ENCODE measurements at places on chromosomes 16 and 17.

- no peak overlapping the region for H3K27ac ChIP-seq
- H3K4me3 ChIP-seq: no peak overlapping the region
- no peaks in the 10 kb centered on the region for H3K36me3 ChIP-seq
- no peaks in the 10 kb centered on the region for H3K4me1 ChIP-seq
- H3K27me3 ChIP-seq: no peaks in the 10 kb centered on the region
- DNase-seq: no peak
These were observed 217.7 kb upstream of the CDH8 start for GRCh38 chr16:62253966-62254365.

DNA sequence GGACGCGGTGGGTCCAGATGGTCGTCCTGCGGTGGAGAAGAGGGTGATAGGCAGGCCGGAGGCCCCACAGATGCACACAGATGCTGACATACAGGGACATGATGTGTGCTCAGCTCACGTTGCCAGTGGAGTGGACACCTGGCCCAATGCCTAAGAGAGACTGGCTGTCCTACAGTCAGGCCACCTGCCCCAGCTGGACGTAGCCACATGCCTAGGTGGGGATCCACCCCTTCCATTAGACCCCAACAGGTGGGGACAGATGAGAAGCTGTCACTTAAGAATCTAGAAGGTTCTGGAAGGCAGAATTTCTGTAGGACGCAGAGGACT is 117.6 kb upstream of the ZNF750 start:
- no peak overlapping the region for H3K4me3 ChIP-seq
- no peak overlapping the region for H3K27ac ChIP-seq
- H3K36me3 ChIP-seq: no peaks in the 10 kb centered on the region
- H3K4me1 ChIP-seq: no peaks in the 10 kb centered on the region

DNA sequence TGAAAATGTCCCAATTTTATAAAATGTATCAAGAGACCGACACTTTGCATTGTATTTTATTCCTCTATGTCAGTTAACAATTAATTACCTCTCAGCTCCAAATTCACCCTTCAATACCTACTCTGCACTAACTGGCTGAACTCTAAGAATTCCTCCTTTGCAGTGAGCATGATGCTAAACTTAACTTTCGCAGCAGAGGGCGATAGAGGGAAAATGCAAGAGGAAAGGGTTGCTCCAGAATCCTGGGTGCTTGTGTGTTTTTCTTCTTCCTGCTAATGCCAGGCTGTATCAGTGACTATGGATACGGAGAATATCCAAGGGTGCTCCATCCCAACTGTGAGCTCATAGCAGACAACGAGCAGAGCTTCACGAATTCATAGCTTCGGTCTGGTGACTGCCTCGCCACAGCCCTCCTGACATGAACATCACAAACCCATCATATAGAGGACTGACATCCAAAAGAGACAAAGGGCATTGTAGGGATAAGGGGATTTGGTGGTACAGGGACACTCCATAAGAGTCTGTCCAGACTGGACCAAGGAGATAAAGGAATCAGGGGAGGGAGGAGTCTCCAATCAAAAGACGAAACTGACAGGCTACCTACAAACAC is 172.9 kb downstream of the STX8 start:
- H3K27ac ChIP-seq: no peak overlapping the region
- no peak overlapping the region for H3K4me3 ChIP-seq
- peak; percentile 21 for DNase-seq
- H3K36me3 ChIP-seq: no peaks in the 10 kb centered on the region
- H3K4me1 ChIP-seq: no peaks in the 10 kb centered on the region

DNA sequence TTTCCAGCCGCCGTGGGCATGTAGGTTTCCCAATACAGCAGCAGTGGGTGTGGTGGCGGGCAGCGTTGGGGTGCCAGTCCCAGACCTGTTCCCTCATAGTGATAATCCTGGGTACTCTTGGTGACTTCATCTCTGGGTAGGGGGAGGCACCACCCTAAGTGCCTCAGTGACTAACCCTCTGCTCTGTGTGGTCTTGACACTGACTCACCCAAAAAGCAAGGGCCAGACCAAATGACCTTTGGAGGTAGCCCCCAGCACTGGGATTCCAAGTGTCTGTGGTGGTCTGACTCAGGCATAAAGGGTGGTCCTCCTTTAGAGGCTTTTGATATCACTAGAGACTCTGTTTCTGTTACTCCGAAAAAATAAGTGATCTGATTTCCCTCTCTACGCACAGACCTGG is 908 bp downstream of the CALB2 start:
- DNase-seq: no peak
- no peak overlapping the region for H3K27ac ChIP-seq
- peaks cover 40% of the 10 kb centered on the region for H3K27me3 ChIP-seq
- no peaks in the 10 kb centered on the region for H3K4me1 ChIP-seq

DNA sequence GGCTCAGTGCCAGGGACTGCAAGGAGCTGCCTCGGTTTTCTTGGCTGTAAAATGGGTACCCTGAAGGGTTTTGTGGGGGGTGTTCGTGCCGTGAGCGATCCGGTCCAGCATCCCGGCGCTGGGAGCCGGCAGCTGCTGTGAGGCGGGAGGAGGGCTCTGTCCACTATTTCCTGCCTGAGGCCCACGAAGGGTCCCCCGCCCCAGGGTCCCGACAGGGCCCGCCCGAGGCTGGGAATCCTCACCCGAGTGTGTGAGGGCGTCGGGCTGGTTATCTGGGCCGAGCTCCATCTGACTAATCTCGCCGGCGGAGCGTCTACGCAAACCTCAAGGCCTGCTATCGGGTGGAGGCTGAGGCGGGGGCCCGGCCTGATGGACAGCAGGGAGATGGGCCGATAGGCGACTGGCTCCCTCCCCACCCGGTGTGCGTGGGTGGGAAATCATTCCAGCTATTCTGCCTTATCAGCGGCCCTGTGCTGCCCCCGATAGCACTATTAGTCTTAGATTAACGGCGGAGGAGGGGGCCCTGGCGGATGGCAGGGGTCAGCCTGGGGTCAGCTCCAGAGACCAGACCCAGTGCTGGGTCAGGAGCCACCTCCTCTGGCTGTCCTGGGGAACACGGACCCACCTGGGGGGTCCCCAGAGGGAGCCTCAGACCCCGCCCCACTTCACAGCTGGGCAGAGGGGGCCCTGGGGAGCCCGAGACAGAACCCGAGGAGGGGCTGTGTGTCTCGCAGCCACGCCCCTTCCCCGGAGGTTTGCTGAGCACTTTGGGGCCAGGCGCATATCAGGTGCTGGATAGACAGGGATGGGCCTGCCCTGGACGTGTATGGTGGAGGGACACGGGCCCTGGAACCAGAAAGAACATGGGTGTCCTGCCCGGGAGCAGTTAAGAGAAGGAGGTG is 44.7 kb downstream of the ZFPM1 start:
- no peak for DNase-seq
- H3K4me1 ChIP-seq: no peaks in the 10 kb centered on the region
- H3K27me3 ChIP-seq: no peaks in the 10 kb centered on the region
- no peaks in the 10 kb centered on the region for H3K36me3 ChIP-seq
- no peak overlapping the region for H3K4me3 ChIP-seq

GRCh38 chr16:30383521-30383920 is 1.2 kb upstream of the SEPTIN1 start:
- no peak overlapping the region for H3K4me3 ChIP-seq
- no peaks in the 10 kb centered on the region for H3K36me3 ChIP-seq
- no peak for DNase-seq
- H3K4me1 ChIP-seq: peaks cover 26% of the 10 kb centered on the region

DNA sequence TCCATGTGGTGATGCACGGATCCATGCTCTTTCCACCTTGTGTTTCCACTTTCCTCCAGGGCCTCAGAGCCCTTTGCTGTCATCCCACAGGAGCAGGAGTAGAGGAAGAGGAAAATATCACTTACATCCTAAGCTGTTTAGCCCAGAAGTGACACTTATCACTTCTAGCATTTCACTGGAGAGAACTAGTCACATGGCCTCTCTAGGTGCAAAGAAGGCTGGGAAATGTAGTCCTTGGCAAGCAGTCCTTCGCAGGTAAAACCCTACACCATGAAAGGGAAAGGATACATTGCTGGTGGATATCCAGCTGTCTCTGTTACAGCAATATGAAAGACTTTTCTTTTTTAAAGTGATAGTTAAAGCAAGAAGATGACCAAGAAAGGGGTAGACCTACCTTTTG is 185.9 kb downstream of the RGS9 start:
- H3K27me3 ChIP-seq: no peaks in the 10 kb centered on the region
- no peak for DNase-seq
- no peaks in the 10 kb centered on the region for H3K36me3 ChIP-seq
- no peaks in the 10 kb centered on the region for H3K4me1 ChIP-seq
- no peak overlapping the region for H3K27ac ChIP-seq
- no peak overlapping the region for H3K4me3 ChIP-seq

- DNase-seq: peak; percentile 80
- peak overlapping the region; percentile 87 for H3K27ac ChIP-seq
- H3K4me3 ChIP-seq: peak overlapping the region; percentile 27
- peaks cover 95% of the 10 kb centered on the region for H3K4me1 ChIP-seq
- H3K27me3 ChIP-seq: no peaks in the 10 kb centered on the region
These were observed 24.0 kb downstream of the YWHAE start for GRCh38 chr17:1376061-1376460.

DNA sequence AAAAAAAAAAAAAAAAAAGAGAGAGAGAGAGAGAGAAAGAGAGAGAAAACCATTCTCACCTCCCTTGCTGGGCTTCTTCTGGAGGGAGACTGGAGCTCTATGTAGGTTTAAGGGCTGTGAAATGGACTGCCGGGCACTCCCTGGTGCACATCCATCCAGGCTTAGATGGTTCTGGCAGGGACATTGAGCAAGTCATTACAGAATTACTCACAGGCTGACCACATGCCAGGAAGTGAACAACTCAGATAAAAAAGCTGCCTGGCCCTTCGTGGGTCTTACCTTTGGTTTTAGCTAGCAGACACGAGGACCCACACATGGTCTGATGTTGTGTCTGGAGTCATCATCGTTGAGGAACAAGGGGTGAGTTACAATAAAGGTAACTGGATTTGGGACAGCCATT is 847.4 kb upstream of the EEF2KMT start:
- no peak overlapping the region for H3K4me3 ChIP-seq
- H3K27ac ChIP-seq: no peak overlapping the region
- H3K27me3 ChIP-seq: no peaks in the 10 kb centered on the region
- H3K4me1 ChIP-seq: no peaks in the 10 kb centered on the region
- DNase-seq: no peak
- no peaks in the 10 kb centered on the region for H3K36me3 ChIP-seq

GRCh38 chr17:59332749-59333377 is 1.4 kb downstream of the YPEL2 start:
- no peak for DNase-seq
- peaks cover 25% of the 10 kb centered on the region for H3K4me1 ChIP-seq
- no peak overlapping the region for H3K27ac ChIP-seq

GRCh38 chr17:73826872-73827228 is 182.6 kb upstream of the SDK2 start:
- no peaks in the 10 kb centered on the region for H3K36me3 ChIP-seq
- H3K27me3 ChIP-seq: peaks cover 57% of the 10 kb centered on the region
- no peak overlapping the region for H3K27ac ChIP-seq
- DNase-seq: no peak
- H3K4me3 ChIP-seq: no peak overlapping the region
- H3K4me1 ChIP-seq: no peaks in the 10 kb centered on the region

DNA sequence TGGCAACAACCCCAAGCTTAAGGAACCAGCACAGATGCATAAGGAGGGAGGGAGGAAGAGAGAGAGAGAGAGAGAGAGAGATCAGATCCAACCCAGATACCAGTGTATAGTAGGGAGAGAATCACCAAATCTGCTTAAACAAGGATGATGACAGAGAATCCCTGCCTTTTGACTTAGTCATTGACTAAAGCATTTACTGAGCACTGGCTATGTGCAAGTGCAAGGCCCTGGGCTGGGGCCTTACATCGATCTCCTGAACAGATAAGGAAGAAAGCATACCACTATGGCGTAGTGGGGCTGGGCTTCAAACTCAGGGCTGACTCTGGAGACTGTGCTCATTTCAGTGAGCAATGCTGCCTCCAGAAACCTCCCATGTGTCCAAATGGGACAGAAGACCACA is 15.8 kb downstream of the TSNAXIP1 start:
- H3K4me3 ChIP-seq: no peak overlapping the region
- no peaks in the 10 kb centered on the region for H3K4me1 ChIP-seq
- no peak for DNase-seq
- H3K27me3 ChIP-seq: no peaks in the 10 kb centered on the region
- no peak overlapping the region for H3K27ac ChIP-seq

GRCh38 chr17:40354221-40355122 is 10.1 kb downstream of the GJD3 start:
- H3K27ac ChIP-seq: no peak overlapping the region
- H3K27me3 ChIP-seq: no peaks in the 10 kb centered on the region
- H3K36me3 ChIP-seq: peaks cover 7% of the 10 kb centered on the region
- peaks cover 5% of the 10 kb centered on the region for H3K4me1 ChIP-seq
- H3K4me3 ChIP-seq: no peak overlapping the region

DNA sequence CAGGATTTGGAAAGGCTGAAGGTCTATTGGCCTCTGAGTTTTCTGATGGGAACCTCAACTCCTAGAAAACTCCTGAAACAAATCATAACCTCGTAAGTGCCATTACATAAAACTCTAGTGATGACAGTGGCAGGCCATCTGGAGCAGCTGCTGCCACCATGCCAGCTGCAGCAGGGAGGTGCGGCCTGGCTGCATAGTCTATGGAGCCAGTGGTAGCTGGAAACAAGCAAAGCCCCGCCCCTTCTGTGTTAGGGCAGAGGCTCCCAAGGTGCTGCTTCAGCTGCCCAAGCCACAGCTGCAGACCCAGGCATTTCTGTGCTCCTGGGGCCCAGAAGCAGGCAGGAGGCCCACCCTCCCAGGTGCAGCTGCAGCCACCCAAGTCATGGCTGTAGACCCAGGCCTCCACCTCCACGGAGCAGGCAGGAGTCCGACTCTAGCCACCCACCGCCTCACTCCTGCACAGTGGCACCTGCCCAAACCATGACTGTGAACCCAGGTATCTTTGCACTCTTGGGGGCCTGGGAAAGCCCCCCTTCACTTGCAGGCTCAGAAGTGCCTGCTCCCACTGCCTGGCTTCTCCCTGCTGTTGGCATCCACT is 254.1 kb upstream of the KCNJ16 start:
- H3K27ac ChIP-seq: no peak overlapping the region
- H3K4me3 ChIP-seq: no peak overlapping the region
- no peaks in the 10 kb centered on the region for H3K4me1 ChIP-seq
- H3K36me3 ChIP-seq: no peaks in the 10 kb centered on the region
- DNase-seq: no peak

- DNase-seq: no peak
- H3K36me3 ChIP-seq: no peaks in the 10 kb centered on the region
- no peak overlapping the region for H3K4me3 ChIP-seq
- H3K27me3 ChIP-seq: no peaks in the 10 kb centered on the region
- H3K27ac ChIP-seq: no peak overlapping the region
These were observed 5.4 kb downstream of the PGS1 start for GRCh38 chr17:78383725-78384471.

All from MM.1S (cell line).